ENCODE measurements at places on chromosomes 1 and 21. TPM values are rescaled to one million over a fixed set of nuclear protein-coding genes. Genes with fewer than 3 reads are reported as not detected.

Gene LIPI
- not detected for total RNA-seq

Gene TOMM40L
- 18.1 TPM for total RNA-seq

Gene ARHGEF19
- 6.9 TPM for total RNA-seq

Gene PLK3
- total RNA-seq = 63.5 TPM

Gene DFFA
- 23.5 TPM for total RNA-seq

Gene RHEX
- not detected for total RNA-seq
